ENCODE measurements at places on chromosomes 7 and 10.
A peak's percentile ranks its signal among the peaks of the same experiment; 100 is the strongest.

- DNase-seq: no peak
Measured at GRCh38 chr7:46586406-46586805, 665.3 kb upstream of the IGFBP3 start.

GRCh38 chr7:100556541-100556940 lies 17.2 kb downstream of the SAP25 start:
- peak; percentile 34 for DNase-seq

GRCh38 chr10:28200775-28201174 lies 102.1 kb downstream of the MPP7 start:
- DNase-seq: peak; percentile 85

DNA sequence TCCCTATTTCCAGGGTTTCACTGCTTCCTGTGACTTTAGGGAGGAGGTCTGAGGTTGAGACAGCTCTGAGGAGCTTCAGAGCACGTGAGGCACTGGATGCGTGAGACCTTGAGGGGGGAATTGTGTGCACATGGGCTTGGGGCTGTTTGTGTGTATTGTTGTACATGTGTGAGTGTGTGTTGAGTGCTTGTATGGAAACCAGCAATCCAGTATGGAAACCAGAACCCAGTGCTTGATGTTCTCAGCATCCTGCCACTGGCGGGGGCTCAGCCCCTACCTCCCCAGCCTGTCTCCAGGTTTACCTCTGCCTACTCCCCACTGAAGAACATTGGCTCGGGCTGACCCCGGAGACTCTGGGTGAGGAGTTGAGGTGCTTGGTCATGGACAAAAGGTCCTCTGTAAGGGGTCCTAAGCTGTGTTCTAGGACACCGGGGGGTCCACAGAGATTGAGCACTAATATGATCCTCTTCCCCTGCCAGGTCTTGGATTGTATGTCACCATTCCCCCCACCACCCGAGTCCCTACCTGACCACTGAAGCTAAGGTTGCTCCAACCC lies 20.8 kb downstream of the SFTPD start:
- DNase-seq: no peak

DNA sequence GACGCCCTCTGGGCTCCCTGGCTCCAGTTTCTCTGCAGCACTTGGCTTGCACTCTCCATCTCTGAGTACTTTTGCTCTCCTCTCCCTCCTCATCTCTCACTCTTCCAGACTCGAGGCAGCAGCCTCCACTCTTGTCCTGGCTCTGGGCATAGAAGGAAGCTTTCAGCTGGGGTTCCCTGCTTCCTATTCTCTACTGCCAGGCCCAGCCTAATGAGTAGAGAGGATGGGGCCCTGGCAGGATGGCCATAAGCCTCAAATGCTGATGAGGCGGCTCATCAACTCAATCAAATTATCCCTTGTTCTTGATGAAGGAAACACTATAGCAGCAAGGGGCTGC lies 55.8 kb downstream of the NEURL1 start:
- no peak for DNase-seq

DNA sequence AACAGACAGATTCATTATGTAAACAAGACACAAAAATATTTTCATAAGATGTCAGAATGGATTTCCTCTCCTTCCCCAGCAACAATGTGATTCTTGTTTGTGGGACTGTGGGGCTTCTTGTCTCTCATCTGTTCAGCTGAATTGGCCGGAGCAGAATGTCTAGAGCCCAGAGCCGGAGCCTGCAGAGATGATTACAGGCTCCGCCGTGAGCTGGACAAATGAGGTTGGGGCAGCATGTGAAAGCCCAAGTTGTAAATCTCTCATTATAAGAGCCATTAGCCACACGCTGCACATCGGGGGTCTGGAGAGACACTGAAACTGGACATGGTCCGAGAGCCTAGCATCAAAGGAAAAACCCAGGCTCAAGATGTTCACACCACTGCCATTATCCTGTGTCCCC lies 137.0 kb upstream of the ADAM12 start:
- no peak for DNase-seq

- DNase-seq: peak; percentile 93
Measured at GRCh38 chr7:17304926-17305325, 6.5 kb downstream of the AHR start.

- peak; percentile 96 for DNase-seq
Measured at GRCh38 chr7:2517026-2517425, 2.5 kb upstream of the LFNG start.

DNA sequence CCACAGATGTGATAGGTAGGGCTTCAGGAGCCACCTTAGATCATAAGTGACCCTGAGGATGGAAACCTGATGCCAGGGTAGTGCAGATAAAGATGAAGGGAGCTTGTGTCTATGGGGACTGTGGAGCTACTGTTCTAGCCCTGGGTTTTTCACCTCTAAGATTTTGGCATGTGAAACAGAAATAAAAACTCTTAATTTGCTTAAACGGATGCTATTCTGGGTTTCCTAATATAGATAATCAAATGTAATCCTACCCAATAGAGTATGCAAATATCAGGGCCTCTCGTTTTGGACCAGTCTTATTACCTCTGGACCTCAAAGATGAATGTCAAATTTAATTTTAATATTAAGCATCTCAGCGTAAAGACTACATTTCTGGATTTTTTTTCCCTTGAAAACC lies 49.3 kb downstream of the ABCB4 start:
- no peak for DNase-seq

- peak; percentile 23 for DNase-seq
Measured at GRCh38 chr7:20514364-20514763, 101.1 kb upstream of the ABCB5 start.

- DNase-seq: peak; percentile 42
Measured at GRCh38 chr7:157233677-157234076, 95.0 kb downstream of the UBE3C start.

DNA sequence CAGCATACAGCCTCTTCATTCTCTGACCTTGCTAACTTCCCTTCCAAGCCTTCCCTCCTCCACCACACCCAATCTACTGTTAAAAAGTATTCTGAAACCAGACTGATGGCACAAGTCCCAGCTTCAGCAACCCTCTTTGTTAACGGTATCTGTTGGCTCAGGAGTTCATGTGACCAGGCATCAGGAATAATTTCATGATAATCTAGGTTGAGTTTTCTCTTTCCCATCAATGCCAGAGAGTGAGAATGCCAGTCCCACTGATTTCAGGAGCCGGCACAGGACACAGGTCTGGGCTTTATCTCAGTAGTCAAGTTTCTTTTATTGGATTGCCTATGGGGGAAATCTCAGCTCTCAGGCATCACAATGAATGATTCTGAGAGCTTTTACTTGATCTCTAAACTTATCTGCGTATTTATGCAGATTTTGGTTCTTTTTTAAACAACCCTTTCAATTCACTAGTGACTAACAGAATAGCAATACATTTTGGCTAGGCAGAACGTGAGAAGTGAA lies 231.0 kb upstream of the LYZL1 start:
- no peak for DNase-seq

GRCh38 chr10:33025039-33025438 lies 67.0 kb upstream of the ITGB1 start:
- no peak for DNase-seq

GRCh38 chr7:28865601-28866144 lies 92.5 kb downstream of the TRIL start:
- peak; percentile 58 for DNase-seq

DNA sequence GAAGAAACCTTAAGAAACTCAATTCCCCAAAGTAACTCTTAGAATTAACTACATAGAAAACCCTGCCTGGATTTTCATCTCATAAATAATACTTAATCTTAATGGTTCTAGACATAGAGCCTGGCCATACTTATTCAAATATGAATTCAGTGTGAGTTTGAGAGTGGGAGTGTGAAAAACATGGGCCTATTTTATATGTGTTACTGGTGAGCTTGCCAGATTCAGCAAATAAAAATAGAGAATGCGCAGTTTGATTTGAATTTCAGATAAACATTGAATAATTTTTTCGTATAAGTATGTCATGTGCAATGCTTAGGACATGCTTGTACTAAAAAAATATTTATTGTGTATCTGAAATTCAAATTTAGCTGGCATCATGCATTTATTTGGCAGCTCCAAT lies 473.9 kb upstream of the FZD8 start:
- DNase-seq: no peak

- DNase-seq: peak; percentile 44
Measured at GRCh38 chr7:148944935-148945934, 61.1 kb upstream of the EZH2 start.

DNA sequence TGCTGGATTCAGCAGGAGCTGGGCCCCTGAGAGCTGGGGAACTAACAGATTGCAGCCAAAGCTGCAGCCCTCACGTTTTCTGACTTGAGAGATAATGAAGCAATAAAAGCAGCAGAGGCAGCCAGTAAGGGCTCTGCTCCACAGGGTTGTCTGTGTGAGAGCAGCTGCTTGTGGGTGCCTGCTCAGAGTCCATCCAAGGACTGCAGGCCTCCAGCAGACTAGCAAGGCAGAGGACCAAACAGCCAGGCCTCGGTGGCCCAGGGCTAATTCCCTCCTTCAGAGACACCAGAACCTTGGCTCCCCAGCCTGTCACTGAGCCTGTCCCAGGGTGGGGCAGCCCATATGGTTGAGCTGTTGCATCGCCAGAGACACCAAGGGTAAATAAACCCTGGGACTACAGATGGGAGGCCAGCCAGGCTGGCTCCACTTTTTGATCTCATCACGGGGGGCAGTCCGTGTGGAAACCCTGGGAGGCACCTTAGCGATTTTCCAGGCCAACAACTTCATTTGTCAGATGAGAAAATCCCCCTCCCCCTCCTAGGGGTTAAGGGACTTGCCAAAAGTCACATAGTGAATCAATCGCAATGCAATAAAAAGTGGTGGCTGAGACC lies 229.2 kb downstream of the WDR11 start:
- no peak for DNase-seq

GRCh38 chr7:2546776-2547586 lies 8.3 kb downstream of the BRAT1 start:
- no peak for DNase-seq

- DNase-seq: no peak
Measured at GRCh38 chr10:77889277-77889903, 37.2 kb downstream of the DLG5 start.

DNA sequence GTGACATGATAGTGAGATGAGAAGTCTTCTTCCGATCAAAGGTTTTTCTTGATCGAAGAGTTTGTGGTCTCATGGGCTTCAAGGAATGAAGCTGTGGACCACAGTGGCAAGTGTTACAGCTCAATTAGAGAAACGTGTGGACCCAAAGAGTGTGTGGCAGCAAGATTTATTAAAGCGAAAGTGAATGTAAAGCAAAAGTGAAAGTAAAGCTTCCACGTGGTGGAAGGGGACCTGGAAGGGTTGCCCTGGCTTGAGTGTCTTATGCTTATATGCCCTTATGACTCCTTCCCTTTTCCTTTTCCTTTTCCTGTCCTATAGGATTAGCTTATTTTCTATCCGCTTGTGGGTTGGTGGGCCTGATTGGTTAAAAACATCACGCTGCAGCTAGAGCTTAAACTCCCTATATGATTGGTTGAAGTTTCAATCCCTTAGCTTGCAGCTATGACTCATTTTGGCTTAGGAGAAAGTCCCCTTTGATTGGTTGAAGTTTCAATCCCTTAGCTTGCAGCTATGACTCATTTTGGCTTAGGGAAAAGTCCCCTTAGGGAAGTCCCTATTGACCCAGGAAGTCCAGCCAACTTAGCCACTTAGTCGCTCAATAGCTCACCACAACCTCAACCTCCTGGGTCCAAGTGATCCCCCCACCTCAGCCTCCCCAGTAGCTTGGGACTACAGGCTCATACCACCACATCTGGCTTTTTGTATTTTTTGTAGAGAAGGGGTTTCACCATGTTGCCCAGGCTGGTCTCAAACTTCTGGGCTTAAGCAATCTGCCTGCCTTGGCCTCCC lies 34.7 kb downstream of the MRPS24 start:
- peak; percentile 49 for DNase-seq

GRCh38 chr7:2209146-2209960 lies 23.4 kb downstream of the MAD1L1 start:
- peak; percentile 56 for DNase-seq

- DNase-seq: no peak
Measured at GRCh38 chr7:105693576-105693975, 112.3 kb upstream of the EFCAB10 start.

- DNase-seq: no peak
Measured at GRCh38 chr10:50540826-50541122, 83.0 kb downstream of the SGMS1 start.

DNA sequence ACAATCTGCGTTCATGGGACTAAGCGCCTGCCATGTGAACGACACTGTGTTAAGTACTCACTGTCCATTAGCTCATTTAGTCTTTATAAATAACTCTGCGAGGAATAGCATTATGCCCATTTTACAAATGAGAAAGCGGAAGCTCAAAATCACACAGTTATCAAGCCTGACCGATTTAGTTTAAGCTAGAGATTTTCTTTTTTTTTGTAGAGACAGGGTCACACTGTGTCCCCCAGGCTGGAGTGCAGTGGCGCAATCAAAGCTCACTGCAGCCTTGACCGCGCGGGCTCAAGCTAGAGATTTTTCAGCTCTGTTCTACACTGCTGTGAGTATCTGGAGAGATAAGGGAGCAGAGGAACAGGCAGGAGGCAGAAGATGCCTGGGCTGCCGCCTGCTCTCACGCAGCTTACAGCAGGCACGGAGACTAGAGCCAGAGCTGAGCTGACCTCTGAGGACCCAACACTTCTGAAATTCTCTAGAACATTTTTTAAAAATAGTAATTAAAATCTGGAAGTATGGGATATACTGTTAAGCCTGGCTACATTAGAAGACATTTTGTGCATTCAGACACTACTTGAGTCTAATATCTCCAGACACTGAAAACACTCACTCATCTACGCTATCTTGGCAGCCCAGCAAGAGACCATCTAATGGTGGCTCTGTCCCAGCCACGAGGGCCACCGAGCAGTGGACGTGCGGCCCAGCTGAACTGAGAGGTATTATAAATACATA lies 38.7 kb downstream of the GNA12 start:
- DNase-seq: no peak

DNA sequence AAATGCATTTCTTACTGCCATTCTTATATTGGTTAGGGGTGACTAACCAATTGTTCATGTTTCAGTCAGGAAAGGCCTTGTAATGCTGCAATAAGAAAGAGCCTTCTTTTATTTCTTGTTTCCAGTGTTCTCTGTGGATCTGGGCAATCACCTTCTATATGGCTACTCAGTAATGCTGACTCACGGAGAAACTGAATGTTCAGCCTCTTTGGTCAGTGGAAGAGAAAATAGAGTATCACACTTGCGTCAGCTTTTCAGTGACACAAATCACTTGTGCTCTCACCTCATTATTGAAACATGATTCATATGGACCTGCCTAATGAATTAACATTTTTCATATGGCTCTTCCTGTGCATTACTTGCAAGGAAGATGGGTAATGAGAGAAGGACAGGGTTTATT lies 243.9 kb upstream of the POT1 start:
- DNase-seq: no peak

DNA sequence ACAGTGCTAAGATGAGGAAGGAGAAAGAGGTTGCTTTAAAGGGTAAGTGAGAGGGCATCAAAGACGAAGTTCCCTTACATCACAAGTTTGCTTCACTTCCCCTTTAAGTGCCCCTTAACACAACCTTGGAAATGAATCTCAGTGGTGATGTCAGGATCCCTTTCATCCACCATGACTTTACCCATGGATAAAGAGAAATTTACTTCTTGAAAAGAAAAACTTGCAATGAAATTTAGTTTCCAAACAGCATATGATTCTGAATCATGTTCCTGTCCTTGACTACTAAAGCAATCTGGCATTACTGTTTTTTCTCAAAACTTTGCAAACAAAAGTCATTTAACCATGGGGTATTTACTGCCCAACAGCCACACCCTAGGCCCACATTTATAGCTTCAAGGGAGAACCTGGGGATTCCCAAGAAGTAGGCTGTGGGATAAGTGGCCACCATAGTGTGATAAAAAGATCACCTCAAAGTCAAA lies 135.9 kb downstream of the ITGB8 start:
- no peak for DNase-seq

GRCh38 chr7:131190146-131190545 lies 137.5 kb upstream of the MKLN1 start:
- DNase-seq: no peak

- DNase-seq: no peak
Measured at GRCh38 chr7:81260152-81260551, 341.3 kb upstream of the SEMA3C start.
